ENCODE measurements at places on chromosomes 11 and 22. TPM values are rescaled to one million over a fixed set of nuclear protein-coding genes. Genes with fewer than 3 reads are reported as not detected.

Gene PDGFB
- 75.7 TPM for total RNA-seq

Gene KCNK4
- not detected for total RNA-seq

GRCh38 chr11:26134053-26134452, 197.9 kb upstream of the ANO3 start:
- no peak for DNase-seq

GRCh38 chr22:46233231-46233630, 16.9 kb downstream of the CDPF1 start:
- peak; percentile 65 for DNase-seq

- no peak for DNase-seq
These were observed 18.1 kb downstream of the IZUMO1R start for GRCh38 chr11:94322501-94322900.

DNA sequence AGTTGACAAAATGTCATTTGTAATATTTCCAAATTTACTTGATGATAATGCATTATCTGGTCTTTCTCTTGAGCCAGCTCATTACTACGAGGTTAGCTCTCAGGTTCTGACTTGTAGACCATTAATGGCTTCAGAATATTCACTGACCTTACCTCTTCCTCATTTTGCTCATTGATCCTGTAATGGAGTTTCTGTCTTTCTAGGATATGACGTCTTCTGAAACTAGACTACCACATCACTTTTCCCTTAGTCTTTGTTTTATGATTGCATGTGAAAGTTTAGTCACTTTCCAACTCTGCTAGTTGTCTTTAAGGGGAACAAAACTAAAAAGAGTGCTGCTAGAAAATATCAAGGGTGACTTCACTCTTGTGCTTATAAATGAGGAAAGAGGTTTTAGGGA, 697.6 kb downstream of the JRKL start:
- no peak for DNase-seq

Measured in dermis blood vessel endothelial cell (primary cell).